ENCODE measurements at places on chromosomes 5 and 9.

DNA sequence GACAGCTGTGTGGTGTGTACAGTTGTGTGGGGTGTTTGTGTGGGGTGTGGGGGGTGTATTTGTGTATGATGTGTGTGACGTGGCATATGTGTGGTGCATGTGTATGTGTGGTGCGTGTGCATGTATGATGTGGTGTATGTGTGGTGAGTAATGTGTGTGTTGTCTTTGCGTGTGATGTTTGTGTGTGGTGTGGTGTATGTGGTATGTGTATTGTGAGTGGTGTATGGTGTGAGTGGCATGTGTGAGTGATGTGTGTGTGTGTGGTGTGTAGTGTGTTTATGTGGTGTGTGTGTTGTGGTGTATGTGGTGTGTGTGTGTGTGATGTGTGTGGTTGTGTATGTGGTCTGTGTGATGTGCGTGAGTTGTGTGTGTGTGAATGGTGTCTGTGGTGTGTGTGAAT is 191.1 kb downstream of the MELK start:
- DNase-seq: no peak

- no peak for DNase-seq
Measured at GRCh38 chr5:10505517-10506095, 58.3 kb upstream of the ANKRD33B start.

DNA sequence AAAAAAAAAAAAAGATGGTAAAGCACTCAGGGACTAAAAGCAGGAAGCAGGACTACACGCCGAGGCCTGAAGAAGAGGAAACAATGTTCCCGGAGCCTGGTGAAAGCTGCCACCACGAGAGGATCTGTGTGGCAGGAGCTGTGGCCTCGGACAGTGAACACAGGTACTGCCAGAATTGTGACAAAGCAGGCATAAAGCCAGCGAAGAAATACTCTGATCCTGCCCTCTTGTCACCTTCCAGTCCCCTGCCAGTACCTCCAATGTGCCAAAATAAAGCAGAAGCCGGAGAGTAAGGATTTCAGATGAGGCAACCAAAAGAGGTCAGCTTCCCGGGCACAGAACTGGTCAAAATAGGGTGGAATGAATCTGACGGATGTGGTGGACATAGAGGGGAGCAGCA is 211.5 kb upstream of the TARS1 start:
- DNase-seq: no peak

GRCh38 chr5:15844871-15845270 is 334.7 kb downstream of the MARCHF11 start:
- DNase-seq: no peak
